ENCODE measurements at places on chromosomes 1 and 21. TPM values are rescaled to one million over a fixed set of nuclear protein-coding genes. Genes with fewer than 3 reads are reported as not detected.
A peak's percentile ranks its signal among the peaks of the same experiment; 100 is the strongest.

ARMH1 gene
- total RNA-seq, result 3.6 TPM

PTPN14 gene
- 28.3 TPM for total RNA-seq

KCNA3 gene
- total RNA-seq, result 0.69 TPM

SLC37A1 gene
- total RNA-seq, result 1.2 TPM

AHDC1 gene
- 26.5 TPM for total RNA-seq

- no peaks in the 10 kb centered on the region for H3K27me3 ChIP-seq
- H3K4me1 ChIP-seq, result no peaks in the 10 kb centered on the region
- no peak overlapping the region for H3K27ac ChIP-seq
Observed at GRCh38 chr1:84835169-84835568, 57.8 kb downstream of the LPAR3 start.

DNA sequence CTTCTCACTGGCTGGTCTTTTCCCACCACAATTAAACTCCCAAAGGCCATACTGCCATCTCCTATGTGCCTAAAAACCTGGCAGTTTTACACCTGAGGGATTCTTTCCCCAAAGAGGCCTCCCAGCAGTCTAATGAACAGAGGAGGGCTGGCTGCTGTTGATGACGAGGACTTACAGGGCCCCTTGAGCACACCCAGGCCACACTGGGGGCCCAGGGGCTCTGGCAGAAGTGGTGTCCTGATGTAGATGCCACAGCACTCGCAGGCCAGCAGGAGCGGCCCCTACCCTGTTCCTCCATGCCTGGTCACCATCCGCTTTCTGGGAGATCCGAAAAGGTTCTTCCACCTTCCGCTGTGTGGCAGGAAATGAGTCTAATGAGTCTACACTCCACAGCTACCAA lies 24.2 kb downstream of the POFUT2 start:
- no peak overlapping the region for H3K27ac ChIP-seq
- H3K4me1 ChIP-seq, result peaks cover 2% of the 10 kb centered on the region
- no peak overlapping the region for H3K4me3 ChIP-seq
- no peaks in the 10 kb centered on the region for H3K36me3 ChIP-seq

DNA sequence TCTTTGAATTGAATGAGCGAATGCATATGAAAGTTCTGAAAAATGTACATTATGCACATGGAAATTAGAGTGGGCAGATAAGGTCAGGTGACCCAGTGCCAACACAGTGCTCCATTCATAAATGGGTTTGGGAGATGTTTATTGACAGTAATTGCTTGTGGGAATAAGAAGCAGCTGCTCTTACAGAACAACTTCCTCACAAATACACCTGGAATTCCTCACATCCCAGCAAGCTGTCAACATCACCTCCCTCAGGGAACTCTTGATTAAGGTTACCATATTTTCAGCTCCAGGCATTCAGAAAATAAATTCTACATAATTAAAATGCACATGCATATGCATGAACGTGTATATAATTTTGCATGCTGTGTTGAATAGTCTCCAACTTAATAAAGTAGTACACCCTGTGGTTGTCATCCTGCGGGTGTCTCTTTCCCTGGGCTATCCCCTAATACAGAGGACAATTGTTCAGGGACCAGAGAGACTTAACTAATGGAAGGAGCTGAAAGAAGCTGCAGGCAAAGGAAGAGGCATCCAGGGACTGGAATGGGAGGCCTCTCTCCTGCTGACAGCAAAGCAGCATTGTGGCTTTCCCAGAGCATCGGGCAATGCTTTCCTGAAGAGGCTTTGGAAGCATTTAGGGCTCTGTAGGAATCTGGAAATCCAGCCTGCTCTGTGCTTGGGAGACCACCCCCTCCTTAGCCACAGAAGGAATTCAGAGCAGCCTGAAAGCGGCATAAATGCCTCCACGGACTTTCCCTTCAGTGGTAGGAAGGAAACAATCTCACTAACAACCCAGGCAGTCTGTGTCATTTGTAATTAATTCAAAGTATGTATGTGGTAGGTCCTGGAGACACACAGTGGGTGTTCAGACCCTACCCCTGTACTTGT lies 55.2 kb upstream of the GNG12 start:
- no peak overlapping the region for H3K4me3 ChIP-seq
- peak overlapping the region; percentile 78 for H3K27ac ChIP-seq
- DNase-seq, result peak; percentile 81
- H3K27me3 ChIP-seq, result no peaks in the 10 kb centered on the region
- no peaks in the 10 kb centered on the region for H3K36me3 ChIP-seq

DNA sequence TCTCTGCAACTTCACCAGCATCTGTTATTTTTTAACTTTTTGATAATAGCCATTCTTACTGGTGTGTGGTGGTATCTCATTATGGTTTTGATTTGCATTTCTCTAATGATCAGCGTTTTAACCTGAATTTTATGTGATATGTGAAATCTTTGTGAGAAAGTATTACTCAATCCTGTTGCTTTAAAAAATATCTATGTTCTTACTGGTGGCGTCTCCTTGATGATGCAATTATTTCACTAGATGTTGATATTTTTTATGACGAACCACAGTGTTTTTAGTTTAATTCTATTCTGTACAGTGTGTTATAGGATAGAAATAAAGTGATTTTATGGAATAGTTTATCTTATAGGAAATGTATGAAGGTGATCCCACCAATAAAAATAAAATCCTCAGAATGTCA lies 54.7 kb upstream of the GPR88 start:
- no peak overlapping the region for H3K27ac ChIP-seq
- no peak for DNase-seq
- H3K4me1 ChIP-seq, result no peaks in the 10 kb centered on the region
- no peaks in the 10 kb centered on the region for H3K27me3 ChIP-seq

- no peak overlapping the region for H3K4me3 ChIP-seq
- H3K27me3 ChIP-seq, result no peaks in the 10 kb centered on the region
- no peak for DNase-seq
- H3K4me1 ChIP-seq, result peaks cover under 1% of the 10 kb centered on the region
- no peaks in the 10 kb centered on the region for H3K36me3 ChIP-seq
Observed at GRCh38 chr1:167190747-167191237, 29.9 kb upstream of the POU2F1 start.

DNA sequence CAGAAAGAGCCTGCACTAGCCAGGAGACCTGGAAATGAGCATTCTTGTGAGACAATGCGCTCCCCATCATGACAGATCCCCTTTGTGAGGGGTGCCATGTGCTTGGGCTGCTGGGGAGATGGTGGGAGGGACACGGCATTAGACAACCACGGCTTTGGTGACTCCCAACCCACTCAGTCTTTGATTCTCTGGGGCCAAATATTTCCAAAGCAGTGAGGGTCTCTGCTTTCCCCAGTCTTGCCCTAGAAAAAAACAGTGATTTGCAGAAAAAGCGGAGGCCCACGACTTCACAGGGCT lies 10.2 kb downstream of the SLC45A3 start:
- peak overlapping the region; percentile 43 for H3K4me3 ChIP-seq
- peaks cover 71% of the 10 kb centered on the region for H3K4me1 ChIP-seq
- H3K36me3 ChIP-seq, result no peaks in the 10 kb centered on the region
- peak overlapping the region; percentile 95 for H3K27ac ChIP-seq
- DNase-seq, result peak; percentile 40
- H3K27me3 ChIP-seq, result no peaks in the 10 kb centered on the region

- no peak for DNase-seq
- no peaks in the 10 kb centered on the region for H3K36me3 ChIP-seq
- H3K4me1 ChIP-seq, result no peaks in the 10 kb centered on the region
- no peak overlapping the region for H3K27ac ChIP-seq
- no peaks in the 10 kb centered on the region for H3K27me3 ChIP-seq
Observed at GRCh38 chr1:227449741-227450441, 113.5 kb upstream of the ZNF678 start.

- no peak for DNase-seq
- no peak overlapping the region for H3K27ac ChIP-seq
- H3K4me3 ChIP-seq, result no peak overlapping the region
- H3K27me3 ChIP-seq, result no peaks in the 10 kb centered on the region
Observed at GRCh38 chr1:11839727-11840705, 7.6 kb downstream of the NPPA start.

DNA sequence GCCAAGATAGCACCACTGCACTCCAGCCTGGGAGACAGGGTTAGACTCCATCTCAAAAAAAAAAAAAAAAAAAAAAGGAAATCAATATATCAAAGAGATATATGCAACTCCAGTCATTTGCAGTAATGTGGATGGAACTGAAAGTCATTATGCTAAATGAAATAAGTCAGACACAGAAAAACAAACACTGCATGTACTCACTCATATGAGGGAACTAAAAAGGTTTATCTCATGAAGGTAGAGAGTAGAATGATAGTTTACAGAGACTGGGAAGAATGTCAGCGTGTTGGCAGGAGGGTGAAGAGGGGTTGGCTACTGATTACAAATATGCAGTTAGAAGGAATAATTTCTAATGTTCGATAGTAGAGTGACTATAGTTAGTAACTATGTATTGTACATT lies 13.2 kb downstream of the HSD11B1 start:
- no peak overlapping the region for H3K4me3 ChIP-seq
- H3K27ac ChIP-seq, result no peak overlapping the region
- H3K4me1 ChIP-seq, result no peaks in the 10 kb centered on the region
- H3K36me3 ChIP-seq, result no peaks in the 10 kb centered on the region

GRCh38 chr1:85465786-85466134 lies 801 bp upstream of the DDAH1 start:
- no peak for DNase-seq
- H3K4me1 ChIP-seq, result peaks cover 5% of the 10 kb centered on the region
- no peak overlapping the region for H3K27ac ChIP-seq
- peaks cover 42% of the 10 kb centered on the region for H3K27me3 ChIP-seq
- no peaks in the 10 kb centered on the region for H3K36me3 ChIP-seq

DNA sequence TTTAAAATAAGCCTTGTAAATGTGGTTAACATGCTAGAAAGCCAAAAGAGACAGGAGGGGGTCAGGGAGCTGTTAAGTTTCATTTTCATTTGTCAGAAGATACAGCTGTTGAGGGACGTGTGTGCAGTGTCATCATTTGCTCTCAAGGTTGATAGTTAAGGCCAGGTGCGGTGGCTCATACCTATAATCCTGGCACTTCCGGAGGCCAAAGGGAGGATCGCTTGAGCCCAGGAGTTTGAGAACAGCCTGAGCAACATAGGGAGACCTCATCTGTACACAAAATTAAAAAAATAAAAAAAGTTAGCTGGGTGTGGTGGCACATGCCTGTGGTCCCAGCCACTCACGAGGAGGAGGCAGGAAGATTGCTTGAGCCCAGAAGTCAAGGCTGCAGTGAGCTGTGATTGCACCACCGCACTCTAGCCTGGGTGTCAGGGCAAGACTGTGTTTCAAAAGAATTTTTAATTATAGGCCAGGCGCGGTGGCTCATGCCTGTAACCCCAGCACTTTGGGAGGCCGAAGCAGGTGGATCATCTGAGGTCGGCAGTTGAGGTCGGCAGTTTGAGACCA lies 22.7 kb downstream of the ZBTB8OS start:
- DNase-seq, result no peak
- H3K4me1 ChIP-seq, result no peaks in the 10 kb centered on the region
- H3K36me3 ChIP-seq, result no peaks in the 10 kb centered on the region
- no peak overlapping the region for H3K27ac ChIP-seq
- no peaks in the 10 kb centered on the region for H3K27me3 ChIP-seq

DNA sequence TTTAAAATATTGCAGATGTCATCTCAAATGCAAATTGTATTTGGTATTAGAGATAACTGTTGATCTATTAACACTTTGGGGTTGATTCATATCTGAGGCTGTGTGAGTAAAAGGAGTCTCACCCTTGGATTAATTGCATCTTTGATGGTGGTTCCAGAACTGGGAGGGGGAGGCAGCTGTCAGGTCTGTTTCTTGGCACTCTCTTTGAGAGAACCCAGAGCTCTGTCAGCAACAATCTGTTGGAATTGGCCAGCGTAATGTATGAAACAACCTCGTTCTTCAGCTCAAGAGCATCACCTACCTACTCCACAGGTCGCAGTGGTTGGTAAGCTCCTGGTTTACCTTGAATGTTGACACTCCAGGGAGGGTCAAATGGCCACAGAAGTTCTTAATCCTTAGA lies 424.1 kb downstream of the CAMTA1 start:
- no peak overlapping the region for H3K27ac ChIP-seq
- no peaks in the 10 kb centered on the region for H3K36me3 ChIP-seq
- no peak overlapping the region for H3K4me3 ChIP-seq
- no peak for DNase-seq

GRCh38 chr21:35036465-35037383 lies 12.4 kb downstream of the RUNX1 start:
- no peaks in the 10 kb centered on the region for H3K36me3 ChIP-seq
- H3K4me3 ChIP-seq, result no peak overlapping the region
- H3K27me3 ChIP-seq, result no peaks in the 10 kb centered on the region

DNA sequence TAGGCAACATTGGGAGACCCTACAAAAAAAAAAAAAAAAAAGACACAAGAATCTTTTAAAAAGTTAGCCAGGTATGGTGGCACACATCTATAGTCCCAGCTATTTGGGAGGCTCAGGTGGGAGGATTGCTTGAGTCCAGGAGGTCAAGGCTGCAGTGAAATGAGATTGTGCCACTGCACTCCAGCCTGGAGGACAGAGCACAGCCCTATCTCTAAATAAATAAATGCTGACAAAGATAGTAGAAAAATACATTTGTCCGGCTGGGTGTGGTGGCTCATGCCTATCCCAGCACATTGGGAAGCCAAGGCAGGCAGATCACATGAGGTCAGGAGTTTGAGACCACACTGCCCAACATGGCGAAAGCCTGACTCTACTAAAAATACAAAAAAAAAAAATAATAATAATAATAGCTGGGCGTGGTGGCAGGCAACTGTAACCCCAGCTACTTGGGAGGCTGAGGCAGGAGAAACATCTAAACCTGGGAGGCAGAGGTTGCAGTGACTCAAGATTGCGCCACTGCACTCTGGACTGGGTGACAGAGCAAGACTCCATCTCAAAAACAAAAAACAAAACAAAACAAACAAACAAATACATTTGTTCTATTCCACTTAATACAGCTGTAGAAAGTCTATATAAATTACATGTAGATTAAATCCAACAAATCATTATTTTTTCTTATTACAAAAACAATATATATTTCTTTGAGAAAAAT lies 48.5 kb downstream of the PHACTR4 start:
- H3K36me3 ChIP-seq, result no peaks in the 10 kb centered on the region
- H3K4me1 ChIP-seq, result no peaks in the 10 kb centered on the region

- no peaks in the 10 kb centered on the region for H3K36me3 ChIP-seq
- H3K4me3 ChIP-seq, result no peak within 1 kb of the TSS
- no peaks in the 10 kb centered on the region for H3K27me3 ChIP-seq
- no peak for DNase-seq
Observed at GRCh38 chr1:153616144-153616916, at the start of gene S100A14. TSS of gene S100A14 (minus strand) at chr1:153616325. CDS start at chr1:153615858, 467 bp downstream.

DNA sequence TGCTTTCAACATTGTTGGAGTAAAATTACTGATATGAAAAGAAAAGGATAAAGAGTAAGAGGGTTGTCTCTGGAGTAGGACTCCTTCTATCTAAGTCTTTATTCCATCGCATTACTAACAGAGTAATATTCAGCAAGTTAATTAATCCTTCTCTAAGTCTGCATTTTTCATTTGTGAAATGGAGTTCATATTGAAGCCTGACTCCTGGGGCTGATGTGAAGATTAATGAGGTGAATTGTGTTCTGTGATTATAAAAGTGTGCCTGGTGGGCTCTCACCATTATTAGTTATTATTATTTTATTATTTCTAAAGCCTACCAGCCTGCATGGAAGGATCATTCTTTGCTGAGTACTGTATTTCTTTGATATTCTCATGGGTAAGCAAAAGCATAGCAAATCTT lies 1096.7 kb downstream of the KCNT2 start:
- H3K4me3 ChIP-seq, result no peak overlapping the region
- no peaks in the 10 kb centered on the region for H3K36me3 ChIP-seq
- H3K27ac ChIP-seq, result no peak overlapping the region
